ENCODE measurements at places on chromosomes 12 and 14. TPM values are rescaled to one million over a fixed set of nuclear protein-coding genes. Genes with fewer than 3 reads are reported as not detected.

Gene GPR65
- 13.7 TPM for total RNA-seq

Gene VWF
- total RNA-seq = not detected

Gene RFLNA
- total RNA-seq = not detected

Gene NPFF
- not detected for total RNA-seq

Gene ZCCHC8
- total RNA-seq = 48.0 TPM

Gene GYS2
- total RNA-seq = not detected

Gene GABARAPL1
- total RNA-seq = 2.5 TPM

Gene TBX3
- not detected for total RNA-seq

Gene OVCH1
- not detected for total RNA-seq

Gene CLEC12A
- not detected for total RNA-seq

Gene REM2
- 1.4 TPM for total RNA-seq

Gene EID3
- 6.2 TPM for total RNA-seq

Gene CD27
- total RNA-seq = 43.8 TPM

Gene KRT79
- not detected for total RNA-seq

Gene SRRM4
- not detected for total RNA-seq

Gene FAM90A1
- not detected for total RNA-seq

Gene NDRG2
- 2.1 TPM for total RNA-seq

Gene SLC5A8
- not detected for total RNA-seq

Gene NRXN3
- not detected for total RNA-seq

Gene PLA2G1B
- not detected for total RNA-seq

Gene DAO
- total RNA-seq = not detected

Gene AQP5
- not detected for total RNA-seq

Gene GPATCH2L
- 64.8 TPM for total RNA-seq

Gene FGF6
- not detected for total RNA-seq

Gene KLHL33
- total RNA-seq = 0.42 TPM

Gene GPR137C
- total RNA-seq = 0.05 TPM

Gene BCAT1
- total RNA-seq = 69.8 TPM

Gene C1R
- 0.78 TPM for total RNA-seq

Gene SERPINA12
- not detected for total RNA-seq

Gene CTDSP2
- total RNA-seq = 81.5 TPM

Gene BIN2
- total RNA-seq = 22.2 TPM

Gene GLT8D2
- total RNA-seq = not detected

Gene TMEM233
- total RNA-seq = not detected

Gene FAR2
- total RNA-seq = not detected

Gene RTL1
- not detected for total RNA-seq

Gene CRACR2A
- 22.7 TPM for total RNA-seq

Gene BBOF1
- 1.6 TPM for total RNA-seq

Gene C1RL
- total RNA-seq = 13.5 TPM

Gene SUPT16H
- total RNA-seq = 102 TPM

Gene CPNE8
- total RNA-seq = 1.7 TPM

Gene PARP11
- total RNA-seq = 27.2 TPM

Gene CIROP
- total RNA-seq = not detected

Gene PPP1R3E
- 28.9 TPM for total RNA-seq

Gene KERA
- total RNA-seq = not detected

Gene A2M
- total RNA-seq = not detected

Gene SIX4
- total RNA-seq = not detected

Gene STYK1
- total RNA-seq = not detected

Gene ANO2
- total RNA-seq = not detected

Gene RTN1
- not detected for total RNA-seq

Gene PLCZ1
- not detected for total RNA-seq

Gene CAPRIN2
- 17.5 TPM for total RNA-seq

Gene FGD4
- 1.8 TPM for total RNA-seq

Gene KDM5A
- total RNA-seq = 135 TPM

Gene SPRING1
- total RNA-seq = 31.6 TPM

Gene IQSEC3
- not detected for total RNA-seq

Data from activated B cell treated with CpG ODN at 0.5 μM for 24 hours (primary cell).